ENCODE measurements at places on chromosomes 4 and X.

- DNase-seq, result no peak
These were observed 30.4 kb upstream of the UBE2NL start for GRCh38 chrX:143853488-143853887.

DNA sequence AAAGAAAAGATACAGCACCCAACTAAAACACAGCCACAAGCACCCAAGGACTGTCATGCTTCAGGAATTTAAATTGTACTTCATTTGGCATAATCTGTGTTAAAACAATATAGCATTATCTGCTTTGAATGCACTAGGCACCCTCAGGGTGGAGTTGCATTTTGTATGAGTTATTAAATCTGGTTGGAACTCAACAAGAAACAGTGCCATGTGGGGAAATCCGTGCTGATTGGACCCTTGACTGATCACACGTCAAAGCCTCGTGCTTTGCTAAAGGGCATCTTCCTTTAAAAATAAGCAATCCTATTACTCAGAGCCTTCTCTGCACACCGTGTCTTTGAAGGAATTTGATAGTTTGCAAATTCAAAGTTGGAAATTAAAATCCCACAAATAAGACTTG lies 35.4 kb downstream of the IGFBP7 start:
- no peak for DNase-seq

DNA sequence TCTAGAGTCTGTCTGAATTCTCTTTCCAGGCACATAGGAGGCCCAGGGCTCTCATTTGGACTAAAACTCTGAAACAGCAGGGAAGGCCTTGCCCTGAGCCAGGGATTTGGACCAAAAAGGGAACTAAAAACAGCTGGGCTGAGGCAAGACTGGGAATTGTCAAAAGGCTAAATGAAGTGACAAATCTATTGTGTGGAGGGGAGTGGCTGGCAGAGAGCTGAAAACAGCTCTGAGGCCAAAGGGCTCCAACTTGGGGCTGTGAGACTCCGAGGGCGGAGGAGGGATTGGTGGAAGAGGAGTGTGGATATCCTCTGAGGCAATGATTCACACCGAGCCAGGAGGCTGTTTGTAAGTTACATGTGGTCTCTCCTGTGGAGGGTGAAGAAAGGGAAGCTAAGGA lies 63.2 kb downstream of the PHEX start:
- DNase-seq, result no peak

GRCh38 chrX:120358737-120359456 lies 3.0 kb upstream of the ATP1B4 start:
- DNase-seq, result peak; percentile 16

- DNase-seq, result peak; percentile 80
These were observed 125.1 kb downstream of the PALLD start for GRCh38 chr4:168621806-168622589.

DNA sequence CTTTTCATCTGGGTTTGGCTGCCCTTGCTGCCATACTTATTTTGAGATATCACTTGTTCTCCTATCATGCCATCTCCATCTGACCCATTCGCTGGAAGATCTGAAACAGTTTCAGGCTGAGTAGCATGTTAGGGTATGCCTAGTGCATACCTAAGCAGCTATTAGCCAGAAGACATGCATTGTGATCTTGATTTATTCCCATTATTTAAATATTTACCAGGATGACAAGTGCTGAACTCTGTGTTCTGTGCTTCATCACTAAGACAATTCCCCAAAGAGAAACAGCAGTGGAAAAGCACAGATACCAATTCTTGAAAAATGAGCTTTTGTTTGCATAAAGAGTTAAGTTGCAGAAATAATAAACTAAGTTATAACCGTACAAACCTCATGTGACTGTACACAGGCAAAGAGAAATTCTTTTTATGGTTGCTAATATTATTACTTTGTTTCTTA lies 271.0 kb upstream of the ARSJ start:
- no peak for DNase-seq

GRCh38 chr4:19940861-19941260 lies 310.8 kb upstream of the SLIT2 start:
- DNase-seq, result no peak

- DNase-seq, result no peak
These were observed 61.5 kb downstream of the GLRA2 start for GRCh38 chrX:14590693-14591424.

DNA sequence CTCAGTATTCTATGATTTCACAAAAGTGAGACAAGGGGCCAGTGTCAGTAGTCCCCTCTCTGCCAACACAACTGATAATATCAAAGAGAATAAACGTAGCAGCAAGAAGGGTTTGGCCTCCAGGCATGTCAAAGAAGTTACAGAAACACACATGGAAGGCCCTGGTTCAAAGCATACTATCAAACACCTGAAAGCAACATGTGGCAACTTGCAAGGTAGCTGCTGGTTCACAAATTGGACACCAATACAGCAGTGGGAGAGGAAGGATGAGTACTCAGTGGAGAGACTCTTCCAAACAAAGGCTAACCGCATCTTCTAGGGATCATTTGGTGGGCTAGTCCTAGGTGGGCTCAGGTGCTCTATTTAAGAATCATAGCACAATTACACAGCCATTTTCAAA lies 74.9 kb upstream of the MAOA start:
- no peak for DNase-seq
